Cerebellum (tissue), 4 donors: ENCODE measurements at places on chromosomes 5 and 9. TPM values are rescaled to one million over a fixed set of nuclear protein-coding genes. Genes with fewer than 3 reads are reported as not detected.
A peak's percentile ranks its signal among the peaks of the same experiment; 100 is the strongest.

The EFCAB9 gene
- not detected for total RNA-seq

The LCN15 gene
- total RNA-seq = not detected

The CATSPER3 gene
- 0.45 TPM for total RNA-seq

- DNase-seq = peak; percentile 40
These were observed 33.9 kb upstream of the AOPEP start for GRCh38 chr9:94692601-94693000.

DNA sequence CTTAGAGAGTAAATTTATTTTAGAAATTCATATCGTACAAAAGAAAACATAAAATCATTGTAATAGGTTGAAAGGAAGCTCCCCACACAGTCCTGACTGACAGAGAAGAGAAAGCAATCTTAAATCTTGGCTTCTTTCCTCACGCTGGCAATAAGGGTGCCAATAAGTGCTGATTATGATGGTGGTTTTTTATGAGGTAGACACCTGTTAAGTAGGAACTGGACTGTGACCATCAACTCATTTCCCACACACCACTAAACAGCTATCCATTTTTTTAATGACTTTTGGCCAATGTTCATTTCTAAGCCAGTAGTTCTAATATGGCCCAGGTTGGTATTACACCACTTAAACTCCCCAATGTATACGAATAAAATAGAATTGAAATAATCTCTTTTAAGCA, 893.5 kb upstream of the NUDT12 start:
- DNase-seq = no peak

DNA sequence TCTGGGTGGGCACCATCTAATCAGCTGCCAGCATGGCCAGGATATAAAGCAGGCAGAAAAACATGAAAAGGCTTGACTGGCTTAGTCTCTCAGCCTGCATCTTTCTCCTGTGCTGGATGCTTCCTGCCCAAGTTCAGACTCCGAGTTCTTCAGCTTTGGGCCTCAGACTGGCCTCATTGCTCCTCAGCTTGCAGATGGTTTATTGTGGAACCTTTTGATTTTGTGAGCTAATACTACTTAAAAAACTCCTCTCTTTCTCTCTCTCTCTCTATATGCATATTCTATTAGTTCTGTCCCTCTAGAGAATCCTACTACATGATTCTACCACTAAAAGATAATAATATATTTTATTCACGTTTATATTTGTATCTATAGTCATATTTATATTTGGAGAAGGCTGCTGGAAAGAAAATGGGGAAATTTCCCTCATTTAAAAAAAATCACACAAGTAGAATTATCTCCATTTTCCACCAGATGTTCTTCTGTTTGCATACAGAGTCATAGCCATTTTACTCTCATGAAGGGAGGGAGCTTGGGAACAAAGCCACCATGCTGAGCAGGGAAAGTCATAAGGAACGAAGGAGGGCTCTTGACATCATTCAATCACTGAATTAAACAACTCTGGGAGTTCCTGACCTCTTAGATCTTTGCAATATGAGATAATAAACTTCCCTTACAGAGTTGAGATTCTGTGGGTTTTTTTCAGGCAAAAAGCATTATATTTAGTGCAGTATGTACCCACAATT, 1137.4 kb upstream of the CDH18 start:
- DNase-seq = no peak

DNA sequence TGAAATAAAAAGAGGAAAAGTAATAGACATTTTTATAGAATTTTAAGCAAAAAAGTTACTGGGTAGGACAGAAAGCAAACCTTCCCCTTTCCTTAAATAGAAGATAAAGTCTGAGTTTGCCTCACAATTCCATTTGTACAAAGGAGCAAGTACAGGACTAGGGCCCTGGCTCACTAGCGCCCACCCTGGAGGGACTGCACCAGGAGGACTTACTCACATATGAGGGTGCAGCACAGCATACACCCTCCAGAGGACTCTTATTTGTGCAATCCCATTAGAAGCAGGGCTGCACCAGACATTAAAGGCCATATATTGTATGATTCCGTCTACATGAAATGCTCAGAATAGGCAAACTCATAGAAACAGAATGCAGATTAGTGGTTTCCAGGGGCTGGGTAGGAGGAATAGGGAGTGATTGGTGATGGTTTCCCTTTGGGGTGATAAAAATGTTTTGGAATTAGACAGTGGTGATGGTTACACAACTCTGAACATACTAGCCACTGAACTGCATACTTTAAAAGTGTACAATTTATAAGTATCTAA, 4.5 kb downstream of the REEP5 start:
- no peak for DNase-seq

DNA sequence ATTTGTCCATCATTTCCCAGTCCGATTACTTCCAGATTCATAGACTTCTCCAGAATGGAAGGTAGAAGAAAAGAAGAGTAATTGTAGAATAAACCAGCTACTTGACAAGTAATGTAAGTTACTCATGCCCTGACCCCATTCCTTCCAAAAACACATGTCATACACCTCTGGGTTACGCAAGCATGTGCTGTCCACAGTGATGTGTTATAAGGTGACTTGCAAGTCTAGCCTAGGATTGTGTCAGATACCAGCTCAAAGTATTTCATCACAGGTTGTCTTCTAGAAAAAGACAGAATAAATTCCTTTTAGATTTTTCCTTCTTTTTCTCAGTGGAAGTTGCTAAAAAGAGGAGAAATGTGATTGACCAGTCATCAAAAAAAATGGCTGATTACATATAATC, 8.0 kb upstream of the TLR4 start:
- DNase-seq = no peak
